ENCODE measurements at places on chromosomes 5 and 9.

DNA sequence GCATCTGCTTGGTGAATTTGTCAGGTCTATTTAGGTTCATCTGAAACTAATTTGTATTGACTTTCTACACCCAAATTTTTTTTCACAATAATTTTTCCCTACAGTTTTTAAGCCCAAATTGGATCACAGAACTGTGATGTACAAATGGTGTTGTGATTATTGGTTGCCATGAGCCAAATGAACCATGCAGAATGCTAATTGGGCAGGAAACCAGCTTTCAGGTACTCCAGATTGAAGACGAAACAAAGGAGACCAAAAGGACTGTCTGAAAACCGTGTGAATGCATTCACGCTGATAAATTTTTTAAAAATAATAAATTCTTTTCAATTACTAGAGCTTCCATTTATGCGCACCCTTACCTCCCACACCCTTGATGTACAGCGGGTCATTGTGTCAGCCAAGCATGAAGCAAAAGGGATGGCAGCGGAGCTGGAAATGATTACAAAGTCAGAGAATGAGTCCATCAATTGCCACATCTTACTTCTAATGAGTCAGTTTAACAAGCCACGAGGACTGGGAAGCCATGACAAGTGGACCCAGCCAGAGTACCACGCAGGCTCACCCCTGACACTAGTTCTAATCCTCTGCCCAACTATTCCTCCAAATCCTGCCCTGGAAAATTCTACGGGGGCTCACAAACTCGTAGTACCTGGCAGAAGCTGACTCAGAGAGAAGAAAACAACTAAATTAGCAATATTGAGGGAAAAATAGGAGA, 66.5 kb downstream of the SEMA6A start:
- DNase-seq: no peak

DNA sequence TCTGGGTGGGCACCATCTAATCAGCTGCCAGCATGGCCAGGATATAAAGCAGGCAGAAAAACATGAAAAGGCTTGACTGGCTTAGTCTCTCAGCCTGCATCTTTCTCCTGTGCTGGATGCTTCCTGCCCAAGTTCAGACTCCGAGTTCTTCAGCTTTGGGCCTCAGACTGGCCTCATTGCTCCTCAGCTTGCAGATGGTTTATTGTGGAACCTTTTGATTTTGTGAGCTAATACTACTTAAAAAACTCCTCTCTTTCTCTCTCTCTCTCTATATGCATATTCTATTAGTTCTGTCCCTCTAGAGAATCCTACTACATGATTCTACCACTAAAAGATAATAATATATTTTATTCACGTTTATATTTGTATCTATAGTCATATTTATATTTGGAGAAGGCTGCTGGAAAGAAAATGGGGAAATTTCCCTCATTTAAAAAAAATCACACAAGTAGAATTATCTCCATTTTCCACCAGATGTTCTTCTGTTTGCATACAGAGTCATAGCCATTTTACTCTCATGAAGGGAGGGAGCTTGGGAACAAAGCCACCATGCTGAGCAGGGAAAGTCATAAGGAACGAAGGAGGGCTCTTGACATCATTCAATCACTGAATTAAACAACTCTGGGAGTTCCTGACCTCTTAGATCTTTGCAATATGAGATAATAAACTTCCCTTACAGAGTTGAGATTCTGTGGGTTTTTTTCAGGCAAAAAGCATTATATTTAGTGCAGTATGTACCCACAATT, 1137.4 kb upstream of the CDH18 start:
- DNase-seq: no peak

DNA sequence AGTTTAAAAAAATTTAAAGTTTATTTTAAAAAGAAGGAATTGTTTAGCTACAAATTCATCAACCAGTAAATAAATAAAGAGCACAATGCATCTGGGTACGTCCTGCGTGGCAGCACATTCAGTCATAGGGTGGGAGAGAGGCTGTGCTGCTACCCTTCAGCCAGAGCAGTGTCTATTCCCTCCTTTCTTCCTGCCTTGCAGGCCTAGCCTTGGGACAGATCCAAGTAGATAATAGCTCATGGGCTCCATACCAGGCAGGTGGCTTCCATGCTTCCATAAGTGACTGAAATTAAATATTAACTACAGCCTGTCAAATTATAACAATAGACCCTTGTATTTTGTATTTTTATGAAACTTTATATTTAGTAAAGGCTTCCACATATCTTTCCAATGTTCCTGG, 408.3 kb upstream of the RGMB start:
- DNase-seq: no peak

- DNase-seq: no peak
These were observed 9.3 kb upstream of the TRIM14 start for GRCh38 chr9:98128316-98128715.

GRCh38 chr9:109923806-109924205, 143.8 kb downstream of the PALM2AKAP2 start:
- DNase-seq: no peak

- DNase-seq: no peak
These were observed 60.7 kb upstream of the SYNPO start for GRCh38 chr5:150579462-150580400.

GRCh38 chr5:180323941-180324600, 29.1 kb downstream of the GFPT2 start:
- peak; percentile 34 for DNase-seq

DNA sequence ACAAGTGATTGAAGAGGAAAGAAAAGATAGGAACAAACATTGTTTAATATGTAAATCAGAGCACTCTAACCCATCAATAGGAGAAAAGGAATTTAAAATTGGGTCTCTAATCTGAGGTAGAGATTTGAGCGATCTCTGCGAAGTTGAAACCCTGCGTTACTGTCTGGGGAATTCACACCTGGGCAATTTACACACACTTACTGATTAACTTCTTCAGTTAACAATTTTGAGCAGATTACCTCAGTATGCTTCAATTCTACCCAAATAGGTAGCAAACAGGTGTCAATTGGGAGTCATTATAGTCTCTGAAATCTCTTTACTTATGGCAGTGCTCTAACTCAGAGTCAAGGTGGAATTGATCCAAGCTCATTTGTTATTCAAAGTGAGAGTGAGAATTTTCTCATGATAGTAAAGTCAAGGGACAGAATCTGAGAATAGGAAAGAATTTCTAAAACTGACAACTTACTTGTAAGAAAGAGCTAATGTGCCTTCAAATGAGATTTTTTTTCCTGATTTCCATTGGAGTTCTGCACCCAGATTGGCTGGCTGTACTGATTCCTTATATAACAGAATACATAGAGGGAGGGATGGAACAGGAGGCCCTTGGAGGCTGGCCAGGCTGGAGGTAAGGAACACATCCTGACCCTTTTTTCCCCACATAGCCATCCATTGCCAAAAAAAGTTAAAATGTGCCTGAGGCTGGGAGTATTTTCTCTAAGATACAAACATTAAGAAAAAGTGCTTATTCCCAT, 27.1 kb upstream of the IFNA14 start:
- DNase-seq: no peak

- DNase-seq: no peak
These were observed 48.8 kb downstream of the FAM81B start for GRCh38 chr5:95439801-95440493.

DNA sequence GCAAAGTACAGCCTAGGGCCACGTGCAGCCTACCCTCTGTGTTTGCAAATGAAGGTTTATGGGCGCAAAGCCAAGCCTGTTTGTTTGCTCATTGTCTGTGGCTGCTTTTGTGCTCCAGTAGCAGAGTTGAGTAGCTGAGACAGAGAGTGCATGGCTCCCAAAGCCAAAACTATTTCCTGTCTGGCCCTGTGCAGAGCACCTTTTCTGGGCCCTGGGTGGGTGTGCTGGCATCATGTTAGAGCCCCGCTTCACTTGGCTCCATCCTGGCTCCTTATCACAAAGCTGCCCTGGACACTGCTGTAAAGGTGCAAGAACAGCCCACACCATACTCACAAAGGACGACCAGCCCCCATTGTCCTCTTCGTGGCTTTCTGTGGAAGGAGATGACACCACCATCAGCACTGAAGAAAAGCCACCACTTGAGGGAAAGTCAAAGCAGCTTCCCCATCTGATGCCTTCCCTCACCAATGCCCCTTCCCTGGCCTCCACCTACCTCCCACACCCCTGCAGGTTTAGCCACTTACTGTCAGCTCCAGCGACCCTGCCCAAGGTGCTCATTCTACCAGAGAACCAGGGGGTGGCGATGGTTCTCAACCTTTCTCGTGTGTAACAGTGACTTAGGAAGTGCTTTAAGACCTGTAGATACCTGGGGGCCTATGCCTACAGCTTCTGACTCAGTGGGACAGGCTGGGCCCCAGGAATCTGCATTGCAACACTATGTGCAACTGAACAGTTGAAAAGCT, 23.4 kb downstream of the LCP2 start:
- no peak for DNase-seq

GRCh38 chr9:70551396-70551795, 136.9 kb upstream of the KLF9 start:
- no peak for DNase-seq

- no peak for DNase-seq
These were observed 109.0 kb downstream of the ATP10B start for GRCh38 chr5:160743027-160743426.

DNA sequence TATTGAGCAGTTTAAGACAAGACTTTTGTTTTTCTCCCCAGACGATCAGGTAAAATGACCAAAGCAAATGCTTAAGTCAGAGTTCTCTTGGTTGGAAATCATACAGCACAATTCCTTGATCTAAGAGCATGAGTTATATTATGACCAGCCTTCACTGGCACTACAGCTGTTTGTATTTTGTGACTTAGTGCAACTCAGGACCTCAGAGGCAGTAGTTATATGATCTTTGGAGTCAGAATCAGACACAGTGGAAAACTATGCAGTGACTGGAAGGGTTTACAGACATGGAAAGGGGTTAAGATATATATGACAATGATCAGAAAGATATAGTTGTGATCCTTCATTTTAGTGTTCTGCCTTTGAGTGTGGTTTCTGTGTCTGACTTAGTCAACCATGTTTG, 24.3 kb downstream of the RAD23B start:
- no peak for DNase-seq

DNA sequence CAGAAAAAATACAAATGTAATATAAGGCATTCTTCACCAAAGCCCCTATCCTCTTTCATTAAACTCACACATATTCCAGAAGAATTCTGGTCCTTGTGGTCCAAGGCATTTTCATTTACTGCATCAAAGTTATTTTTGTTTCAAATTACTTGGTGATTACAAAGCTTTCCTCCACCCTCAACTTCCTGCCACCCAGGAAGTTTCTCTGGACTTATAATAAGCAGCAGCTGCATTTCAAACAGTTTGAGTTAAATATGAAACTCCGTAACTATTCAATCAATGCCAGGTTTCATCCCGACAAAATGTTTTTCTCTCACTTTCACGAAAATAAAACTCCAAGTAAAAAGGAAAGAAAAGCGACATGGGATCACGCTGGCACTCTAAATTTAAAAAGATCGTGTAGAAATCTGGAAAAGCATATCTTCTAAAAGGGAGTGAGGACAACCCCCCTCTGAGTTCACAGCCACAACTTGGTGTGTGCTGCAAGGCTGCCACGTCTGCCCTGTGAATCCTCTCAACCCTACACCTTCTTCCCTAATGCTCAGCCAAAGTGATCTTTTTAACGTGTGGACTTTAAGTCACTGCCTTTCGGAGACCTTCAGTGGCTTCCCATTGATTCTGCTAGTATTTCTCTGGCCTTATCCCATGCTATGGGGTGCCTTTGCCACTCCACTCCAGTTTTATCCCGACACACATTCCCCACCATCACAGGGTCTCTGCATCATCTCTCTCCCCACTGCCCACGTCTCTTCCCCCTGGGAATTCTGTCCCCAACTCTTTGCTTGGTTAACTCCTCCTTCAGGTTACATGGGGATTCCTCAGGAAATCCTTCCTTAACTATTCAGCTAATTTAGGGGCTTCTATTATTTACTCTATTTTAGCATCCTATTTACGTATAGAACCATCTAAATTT, 91.1 kb upstream of the CER1 start:
- DNase-seq: peak; percentile 4

- DNase-seq: no peak
These were observed 44.0 kb downstream of the OTULIN start for GRCh38 chr5:14708551-14708950.

- no peak for DNase-seq
These were observed 77.7 kb upstream of the ADAMTSL1 start for GRCh38 chr9:18396102-18396728.

GRCh38 chr5:91403438-91403837, 20.3 kb upstream of the ARRDC3 start:
- no peak for DNase-seq

DNA sequence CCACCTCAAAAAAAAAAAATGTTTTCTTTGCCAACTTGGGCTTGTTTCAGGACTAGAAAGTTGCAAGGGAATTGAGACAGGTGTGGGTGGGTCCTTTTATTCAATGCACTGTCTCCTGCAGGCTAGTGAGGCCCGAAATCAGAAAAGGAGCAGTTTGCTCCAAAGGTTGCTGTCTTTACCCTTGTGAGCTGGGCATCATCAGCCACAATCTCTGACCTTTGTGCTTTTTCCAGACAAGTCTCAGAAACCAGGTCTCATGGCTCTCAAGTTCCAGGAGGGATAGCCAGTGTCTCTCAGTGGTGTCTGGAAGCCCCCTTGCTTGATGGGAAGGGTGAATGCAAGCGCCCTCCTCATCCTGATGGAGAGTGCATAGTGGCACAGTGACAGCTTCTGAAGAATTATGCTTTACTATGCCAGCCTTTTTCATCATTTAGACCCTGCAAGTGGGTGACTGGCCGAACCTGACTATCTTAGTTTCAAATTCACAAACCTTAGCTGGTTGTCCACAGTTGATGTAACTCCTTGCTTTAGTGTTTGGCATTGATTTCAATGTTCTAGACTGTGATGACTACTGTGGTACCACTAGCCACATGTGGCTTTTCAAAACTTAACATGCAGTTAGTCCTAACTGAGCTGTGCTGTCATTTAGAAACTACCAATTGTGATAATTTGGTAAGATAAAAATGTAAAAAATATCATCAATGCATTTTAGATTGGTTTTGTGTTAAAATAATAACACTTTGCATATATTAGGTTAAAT, 468.6 kb downstream of the GADD45G start:
- no peak for DNase-seq

GRCh38 chr9:115952430-115953292, 200.9 kb upstream of the PAPPA start:
- no peak for DNase-seq

All from AG04449 (cell line).